NCI-H187 (cell line): ENCODE measurements at places on chromosomes 12 and 14.

- no peak for DNase-seq
Measured at GRCh38 chr14:97065305-97066067, 268.3 kb downstream of the VRK1 start.

DNA sequence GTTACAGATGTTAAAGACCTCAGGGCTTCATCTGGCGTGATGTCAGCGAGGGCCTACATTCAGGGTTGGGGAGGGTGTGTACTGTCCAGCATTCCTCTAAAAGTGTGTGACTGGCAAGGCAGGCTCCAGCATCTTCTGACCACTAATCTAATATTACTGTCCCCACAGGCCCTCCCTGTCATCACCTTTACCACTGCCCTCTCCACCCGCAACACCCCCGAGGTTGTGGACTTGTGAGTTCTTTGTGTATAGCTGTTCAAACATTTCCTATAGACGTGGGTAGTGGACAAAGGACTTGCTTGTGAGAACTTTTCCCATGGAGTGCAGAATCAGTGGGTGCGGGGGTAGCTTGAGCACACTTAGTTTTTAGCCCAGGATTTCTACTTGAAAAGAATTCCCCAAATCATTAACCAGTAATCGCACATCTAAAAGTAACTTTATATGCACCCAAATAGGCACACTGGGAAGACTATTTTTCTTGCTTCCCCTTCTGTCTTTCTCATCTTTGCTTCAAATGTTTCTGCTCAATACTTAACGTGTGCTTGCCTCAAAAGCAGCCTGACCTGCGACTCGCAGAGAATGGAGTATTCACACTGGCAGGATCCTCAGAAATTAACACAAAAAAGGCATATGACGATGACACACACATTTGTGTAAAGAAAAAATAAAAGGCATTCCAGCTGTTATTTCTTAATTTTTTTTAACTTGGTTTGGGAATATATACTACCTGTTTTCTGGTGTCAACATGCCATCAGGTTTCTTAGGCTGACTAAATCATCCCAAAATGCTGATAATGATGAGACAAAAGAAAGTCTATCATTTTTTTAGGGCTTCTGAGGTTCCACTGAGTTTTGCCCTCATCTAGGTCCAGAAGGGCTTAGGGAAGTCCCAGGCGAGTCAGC lies 158.4 kb upstream of the HIF1A start:
- no peak for DNase-seq

DNA sequence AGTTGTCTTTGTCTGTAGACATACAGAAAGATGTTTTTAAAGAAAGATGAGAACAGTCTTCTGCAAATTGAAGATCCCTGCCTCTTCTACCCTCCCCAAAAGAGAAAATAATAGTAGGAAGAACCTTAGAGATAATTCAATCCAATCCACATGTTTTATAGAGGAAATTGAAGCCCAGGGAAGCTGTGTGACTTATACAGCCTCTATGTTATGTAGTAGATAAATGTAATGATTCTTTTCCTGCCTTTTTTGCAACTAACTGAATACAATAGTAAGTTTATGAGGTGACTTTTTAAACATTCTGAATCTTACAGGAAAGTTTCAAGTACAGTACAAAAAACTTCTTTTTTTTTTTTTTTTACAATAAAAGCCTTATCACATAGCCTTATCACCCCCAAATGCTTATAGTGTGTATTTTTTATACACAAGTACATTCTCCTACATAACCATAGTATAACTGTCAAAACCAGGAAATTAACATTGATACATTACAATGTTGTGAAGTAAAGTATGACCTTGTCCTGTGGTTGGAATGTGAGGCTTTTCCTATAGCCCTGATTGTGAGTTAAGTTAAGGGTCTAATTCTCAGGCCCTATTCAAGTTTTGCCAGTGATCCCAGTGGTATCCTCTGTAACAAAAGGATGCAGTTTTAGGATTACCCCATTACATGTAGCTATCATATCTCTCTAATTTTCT lies 94.4 kb downstream of the FIGNL2 start:
- no peak for DNase-seq

GRCh38 chr14:64722842-64723447 lies 18.7 kb downstream of the PLEKHG3 start:
- no peak for DNase-seq

DNA sequence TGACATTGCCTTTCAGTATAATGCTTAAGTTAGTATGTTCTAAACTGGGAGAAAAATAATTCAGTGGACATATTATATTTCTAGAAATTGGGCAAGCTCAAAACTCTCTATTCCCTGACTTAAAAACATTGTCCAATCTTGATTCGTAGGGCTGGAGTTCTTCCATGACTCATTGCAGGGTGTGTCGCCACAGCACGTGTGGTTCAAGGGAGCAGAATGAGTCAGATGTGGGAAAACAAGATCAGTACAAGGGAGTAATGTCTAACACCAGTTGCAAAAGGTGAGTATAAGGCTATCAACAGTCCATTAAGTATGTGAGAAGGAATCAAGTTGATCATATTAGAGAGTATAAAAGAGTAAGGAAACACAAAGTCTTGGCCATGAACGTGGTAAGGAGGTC lies 887.0 kb downstream of the TMTC2 start:
- no peak for DNase-seq

- DNase-seq: no peak
Measured at GRCh38 chr14:95948558-95948981, 71.9 kb downstream of the TUNAR start.
